ENCODE measurements at places on chromosomes 12 and 14.

DNA sequence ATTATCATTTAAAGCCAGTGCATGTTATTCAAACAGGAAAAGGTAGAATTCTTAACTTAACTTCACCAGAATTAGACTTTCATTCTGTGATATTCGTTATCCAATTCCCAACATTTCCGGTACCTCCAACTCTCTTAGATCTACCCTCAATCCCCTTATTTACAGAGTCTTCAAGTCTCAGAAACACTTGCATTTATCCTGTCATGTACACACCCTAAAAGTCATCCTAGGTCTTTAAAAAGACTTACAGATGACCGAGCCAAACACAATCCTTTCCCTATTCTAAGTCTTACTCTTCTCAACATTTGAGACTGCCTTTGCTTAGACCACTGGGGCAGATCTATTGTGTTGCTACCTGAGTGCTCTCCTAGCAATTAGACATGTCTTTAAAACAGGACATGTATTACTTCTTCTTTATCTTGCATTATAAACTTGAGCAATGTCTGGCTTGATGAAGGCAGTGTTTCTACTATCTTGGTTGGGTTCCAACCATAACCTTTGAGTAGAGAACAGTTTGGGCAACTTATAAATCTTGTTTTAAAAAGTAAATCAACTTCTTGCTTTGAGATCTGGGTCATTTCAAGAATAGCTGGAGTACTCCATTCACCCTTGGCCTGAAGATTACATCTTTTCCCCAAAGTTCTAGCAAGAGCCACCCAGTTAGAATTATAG is 140.6 kb upstream of the PLEKHG7 start:
- DNase-seq = no peak

GRCh38 chr14:53881161-53881871 is 75.3 kb downstream of the BMP4 start:
- no peak for DNase-seq

DNA sequence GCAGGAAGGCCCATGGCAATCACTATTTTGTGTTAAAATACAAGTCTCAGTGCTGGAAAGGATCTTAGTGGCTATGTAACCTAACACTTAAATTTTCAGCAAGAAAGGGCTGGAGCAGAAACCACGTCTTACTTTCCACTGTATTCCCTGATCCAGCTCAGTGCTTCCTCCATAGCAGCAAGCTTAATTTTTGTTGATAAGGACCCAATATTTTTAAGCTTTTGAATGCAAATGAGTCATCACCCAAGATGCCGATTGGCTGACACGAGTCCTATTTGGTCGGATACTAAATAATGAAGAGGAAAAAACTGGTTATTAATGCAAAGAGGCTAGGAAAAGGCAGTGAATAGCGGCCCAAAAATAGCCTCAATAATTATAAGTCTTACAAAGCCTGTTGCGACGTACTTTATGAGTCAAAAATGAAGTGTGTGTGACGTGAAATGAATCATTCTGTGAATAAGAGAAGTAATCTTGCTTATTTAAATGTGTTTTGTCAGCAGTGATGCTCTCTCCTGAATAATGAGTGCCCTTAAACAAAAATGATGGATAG is 46.9 kb upstream of the IGF1 start:
- no peak for DNase-seq

- no peak for DNase-seq
Measured at GRCh38 chr12:47356129-47356700, 276.5 kb upstream of the AMIGO2 start.

GRCh38 chr12:113066813-113067400 is 10.4 kb downstream of the DTX1 start:
- DNase-seq = peak; percentile 51

DNA sequence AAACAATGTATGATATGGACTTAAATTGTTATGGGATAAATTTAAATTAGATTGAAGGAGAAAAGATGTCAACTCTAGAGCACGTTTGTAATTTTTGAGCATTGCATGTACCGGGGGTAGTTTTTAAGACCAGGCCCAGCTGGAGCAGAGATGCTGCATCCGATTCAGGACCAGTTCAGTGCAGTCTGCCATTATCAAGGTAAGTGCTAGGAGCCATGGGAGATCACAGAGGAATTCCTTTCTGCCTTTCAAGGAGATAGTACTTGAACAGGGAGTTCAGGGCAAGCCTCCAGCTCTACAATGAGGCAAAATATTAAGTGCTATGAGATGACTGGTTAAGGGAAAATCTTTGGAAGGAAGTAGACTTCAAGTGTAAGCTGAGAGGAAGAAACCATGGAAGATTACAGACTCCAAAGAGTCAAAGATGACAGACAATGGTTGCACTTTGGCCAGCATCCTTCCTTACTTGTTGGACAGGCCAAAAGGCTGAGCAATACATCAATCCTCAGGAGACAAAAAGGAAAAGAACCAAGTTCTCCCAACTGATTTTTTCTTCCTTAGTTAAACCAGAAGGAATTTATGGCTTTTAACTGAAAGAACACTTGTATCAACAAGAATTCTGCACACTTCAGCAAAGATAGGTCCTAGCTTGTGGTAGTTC is 113.2 kb upstream of the HIF1A start:
- no peak for DNase-seq

DNA sequence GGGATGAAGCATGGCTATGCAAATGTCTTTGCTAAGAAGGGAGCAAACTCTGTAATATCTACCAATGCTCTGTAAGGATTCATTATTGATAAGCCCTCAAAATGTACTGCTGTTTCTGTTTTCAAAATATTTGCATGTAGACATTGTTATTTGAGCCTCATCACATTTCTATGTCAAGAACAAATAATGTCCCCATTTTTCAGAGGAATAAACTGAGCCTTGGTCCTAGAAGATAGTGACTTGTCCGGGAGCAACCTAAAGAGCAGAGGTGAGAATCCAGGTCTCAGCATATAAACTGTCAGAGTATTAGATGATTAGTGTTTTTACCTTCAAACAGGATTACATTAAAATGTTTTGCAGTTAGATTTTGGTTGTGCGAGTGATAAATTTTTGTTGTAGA is 125.5 kb upstream of the SRRM4 start:
- no peak for DNase-seq

- DNase-seq = no peak
Measured at GRCh38 chr12:68871921-68872320, 61.0 kb downstream of the CPM start.

DNA sequence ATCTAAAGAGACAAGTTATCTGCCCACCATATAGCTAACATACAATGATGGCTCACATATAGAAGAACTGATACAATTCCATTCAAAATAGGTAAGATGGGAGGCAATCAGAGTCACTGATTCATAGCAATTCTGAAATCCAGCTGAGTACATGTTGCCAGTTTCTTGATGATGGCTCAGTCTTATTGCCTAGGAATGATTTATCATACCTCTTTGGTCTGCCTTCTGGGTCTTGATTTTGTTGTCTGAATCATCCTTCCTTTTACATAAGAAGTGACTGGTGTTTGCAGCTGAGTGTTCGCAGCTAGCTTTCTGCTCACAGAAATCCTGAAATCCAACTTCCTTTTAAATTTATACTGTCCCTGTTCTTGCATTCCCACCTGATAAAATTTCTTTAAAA is 463.2 kb upstream of the MGAT4C start:
- DNase-seq = no peak

DNA sequence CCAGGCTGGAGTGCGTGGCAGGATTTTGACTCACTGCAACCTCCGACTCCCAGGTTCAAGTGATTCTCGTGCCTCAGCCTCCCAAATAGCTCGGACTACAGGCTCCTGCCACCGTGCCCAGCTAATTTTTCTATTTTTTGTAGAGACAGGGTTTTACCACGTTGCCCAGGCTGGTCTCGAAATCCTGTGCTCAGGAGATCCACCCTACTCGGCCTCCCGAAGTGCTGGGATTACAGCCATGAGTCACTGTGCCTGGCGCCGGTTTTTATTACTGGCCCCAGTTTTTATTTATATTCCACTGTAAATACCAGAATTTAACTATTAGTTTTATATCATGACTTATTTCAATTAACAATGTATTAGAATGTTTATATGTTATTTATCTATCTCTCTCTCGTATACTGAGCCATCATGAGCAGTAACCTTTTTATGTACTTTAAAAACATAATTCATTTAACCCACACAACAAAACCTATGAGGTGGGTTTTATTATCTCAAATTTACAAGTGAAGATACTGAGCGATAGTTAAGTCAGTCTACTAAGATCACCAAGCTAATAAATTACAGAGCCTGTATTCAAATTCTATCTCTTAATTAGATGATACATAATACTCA is 47.8 kb downstream of the HECTD1 start:
- DNase-seq = no peak

- peak; percentile 87 for DNase-seq
Measured at GRCh38 chr12:991350-992333, 619 bp downstream of the ERC1 start.

GRCh38 chr12:92140156-92140555 is 5.5 kb downstream of the BTG1 start:
- no peak for DNase-seq

GRCh38 chr12:109455706-109456105 is 21.4 kb downstream of the KCTD10 start:
- no peak for DNase-seq

- no peak for DNase-seq
Measured at GRCh38 chr12:20395791-20396550, 27.6 kb downstream of the PDE3A start.

GRCh38 chr14:50619569-50620141 is 48.5 kb downstream of the SAV1 start:
- DNase-seq = no peak

Data from H9 (cell line).